Activated CD4-positive, CD25-positive, alpha-beta regulatory T cell (primary cell): ENCODE measurements at places on chromosomes 12 and 14.

DNA sequence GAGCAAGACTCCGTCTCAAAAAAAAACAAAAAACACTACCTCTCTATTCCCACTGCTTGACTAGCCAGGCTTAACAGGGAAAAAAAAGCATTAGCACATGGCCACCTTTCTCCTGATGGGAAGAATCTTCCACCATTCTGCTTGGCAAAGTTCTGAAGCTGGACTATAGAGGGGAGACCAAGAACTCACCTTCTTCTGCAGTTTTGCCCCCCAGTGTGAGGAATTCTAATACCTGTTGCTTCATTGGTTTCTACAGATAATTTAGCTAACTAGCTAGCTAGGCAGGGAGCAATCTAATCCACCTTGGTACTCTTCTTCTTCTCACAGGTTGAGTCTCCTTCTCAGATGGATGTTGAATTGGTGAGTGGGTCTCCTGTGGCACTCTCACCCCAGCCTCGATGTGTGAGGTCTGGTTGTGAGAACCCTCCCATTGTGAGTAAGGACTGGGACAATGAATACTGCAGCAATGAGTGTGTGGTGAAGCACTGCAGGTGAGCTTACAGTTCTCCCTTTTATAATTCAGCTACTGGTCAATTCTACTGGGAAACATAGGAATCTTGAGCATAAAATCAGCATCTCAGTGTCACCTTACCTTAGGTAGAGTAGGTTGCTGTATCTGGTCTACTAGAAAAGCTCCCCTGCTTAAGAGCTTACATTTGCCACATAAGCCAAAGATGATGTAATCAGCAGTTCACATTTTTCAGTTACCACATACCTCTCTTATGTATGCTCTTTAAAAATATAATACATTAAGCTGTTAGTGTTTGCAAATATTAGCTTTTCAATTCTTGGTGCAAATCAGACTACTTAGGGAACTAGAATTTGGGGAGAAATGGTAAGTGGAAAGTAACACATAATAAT is 16.0 kb downstream of the METTL3 start:
- no peak for DNase-seq

DNA sequence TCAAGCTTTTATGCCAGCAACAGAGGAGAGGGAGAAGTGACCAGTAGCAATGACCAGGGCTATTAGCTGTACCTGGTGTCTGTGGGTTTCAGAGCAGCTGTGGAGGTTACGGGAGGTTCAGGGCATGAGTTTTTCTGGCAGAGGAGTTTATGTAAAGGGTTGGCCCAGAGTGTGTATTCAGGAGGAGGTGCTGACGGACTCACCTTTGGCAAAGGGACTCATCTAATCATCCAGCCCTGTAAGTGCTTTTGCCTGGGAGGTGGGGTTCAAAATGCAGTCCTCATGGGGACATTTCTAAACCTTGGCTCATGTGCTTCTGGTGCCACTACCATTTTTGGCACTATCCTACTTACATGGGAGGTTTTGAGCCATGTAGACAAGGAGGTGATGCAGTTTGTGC is 95.3 kb downstream of the DAD1 start:
- no peak for DNase-seq

- no peak for DNase-seq
These were observed 89.6 kb downstream of the TTC7B start for GRCh38 chr14:90726656-90727055.

GRCh38 chr14:69882915-69883314 is 3.7 kb downstream of the SMOC1 start:
- no peak for DNase-seq

- DNase-seq = no peak
These were observed 162.8 kb downstream of the RGS6 start for GRCh38 chr14:72094844-72095582.

DNA sequence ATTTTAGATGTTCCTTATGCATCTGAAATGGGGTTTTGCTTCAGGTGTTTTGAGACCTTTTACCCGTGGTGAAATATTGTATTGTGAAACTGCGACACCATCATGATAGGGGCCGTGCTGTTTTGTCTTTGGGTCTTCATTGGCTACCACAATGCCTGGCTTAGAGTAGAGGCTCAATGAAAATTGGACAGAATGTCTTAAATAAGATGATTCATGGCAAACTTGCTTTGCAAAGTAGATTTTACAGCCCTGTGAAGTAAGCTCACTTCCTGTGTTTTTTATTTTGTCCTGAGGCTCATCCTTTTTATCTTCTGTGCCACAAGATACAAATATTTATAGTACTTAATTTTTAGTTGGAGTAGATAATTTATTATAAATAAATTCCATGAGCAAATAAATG is 111.3 kb upstream of the FRMD6 start:
- DNase-seq = no peak

DNA sequence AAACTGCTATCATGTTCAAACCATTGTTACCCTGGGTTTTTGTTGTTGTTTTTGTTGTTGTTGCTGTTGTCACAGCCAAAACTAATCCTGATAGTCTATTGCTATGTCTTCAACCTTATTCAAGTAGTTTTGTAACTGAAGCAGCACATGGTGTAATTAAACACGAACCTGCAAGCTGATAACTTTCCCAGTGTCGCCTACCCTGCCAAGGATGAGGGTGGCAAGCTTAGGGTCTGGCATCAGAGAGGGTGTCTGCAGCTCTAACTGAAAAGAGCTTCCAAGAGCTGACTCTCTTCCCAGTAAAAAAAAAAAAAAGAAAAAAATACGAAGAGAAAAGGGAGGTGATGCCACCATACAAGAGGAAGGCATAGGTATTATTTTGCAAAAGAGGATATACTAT is 86.3 kb upstream of the BCL2L14 start:
- no peak for DNase-seq

DNA sequence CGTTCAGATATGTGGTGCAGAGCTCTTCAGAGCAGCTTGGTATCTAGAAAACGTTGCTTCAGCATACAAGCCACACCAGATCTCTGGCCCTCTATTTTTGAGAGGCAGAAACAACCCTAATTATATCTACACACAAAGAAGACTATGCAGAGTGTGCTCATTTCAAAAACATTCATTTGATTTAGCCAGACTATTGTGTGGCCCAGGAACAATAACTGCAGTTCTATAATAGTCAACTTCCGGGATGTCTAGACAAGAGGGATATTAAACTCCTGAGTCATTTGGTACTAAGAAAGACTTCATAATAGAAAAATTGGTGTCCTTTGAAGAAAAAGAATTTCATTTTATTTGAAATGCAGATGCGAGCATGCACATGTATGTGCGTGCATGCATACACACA is 153.8 kb downstream of the PELI2 start:
- DNase-seq = no peak

- no peak for DNase-seq
These were observed 1283.2 kb downstream of the TMEM121 start for GRCh38 chr14:106809615-106810014.

DNA sequence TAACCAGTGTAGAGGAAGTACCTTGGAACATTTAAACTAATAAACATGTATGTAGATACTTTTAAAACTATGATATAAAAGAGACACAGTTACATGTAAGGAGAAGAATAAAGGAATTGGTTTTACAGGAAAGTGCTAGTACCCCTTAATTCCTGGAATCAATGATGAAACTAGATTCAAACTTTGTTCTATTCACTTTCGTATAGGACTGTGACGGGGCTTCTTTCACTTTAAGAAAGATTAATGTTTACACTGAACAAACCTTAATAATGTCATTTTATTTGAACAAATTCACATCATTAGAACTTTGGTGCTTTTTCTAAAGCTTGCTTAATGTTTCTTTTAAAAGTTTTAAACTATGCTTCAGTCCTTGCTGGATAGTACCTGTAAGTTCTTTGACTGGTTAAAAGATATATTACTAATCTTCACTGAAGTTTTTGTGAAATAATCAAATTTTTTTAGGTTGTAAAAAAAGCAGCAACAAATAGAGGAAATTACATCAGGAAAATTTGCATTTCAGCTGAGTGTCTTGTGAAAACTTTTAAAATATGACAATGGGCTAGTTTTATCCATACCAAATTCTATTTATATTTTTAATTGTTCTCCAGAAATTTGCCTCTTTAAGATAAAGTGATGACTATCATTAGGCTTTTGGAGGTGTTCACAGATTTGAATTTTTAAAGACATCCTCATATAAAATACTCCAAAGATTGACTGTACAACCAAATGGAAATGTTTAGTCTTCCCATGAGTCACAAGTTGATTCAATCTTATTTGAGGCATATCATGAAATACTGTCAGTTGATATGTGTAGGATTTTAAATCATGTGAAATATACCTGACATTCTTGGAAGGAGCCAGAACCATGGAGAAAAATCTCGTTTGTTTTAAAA is 36.2 kb downstream of the PAPOLA start:
- DNase-seq = no peak

- DNase-seq = no peak
These were observed 11.4 kb downstream of the SLC15A5 start for GRCh38 chr12:16266085-16266484.

GRCh38 chr12:124346425-124347168 is 51.7 kb downstream of the RFLNA start:
- no peak for DNase-seq

GRCh38 chr14:71566276-71566675 is 366.0 kb upstream of the RGS6 start:
- DNase-seq = no peak

- DNase-seq = no peak
These were observed 13.0 kb upstream of the NUDT14 start for GRCh38 chr14:105193916-105194782.

- no peak for DNase-seq
These were observed 224.3 kb downstream of the GXYLT1 start for GRCh38 chr12:41920355-41920754.

- DNase-seq = no peak
These were observed 4.0 kb upstream of the C1R start for GRCh38 chr12:7096006-7096932.

- DNase-seq = no peak
These were observed 20.5 kb downstream of the KERA start for GRCh38 chr12:91037276-91037675.

GRCh38 chr12:128385736-128386135 is 118.8 kb downstream of the TMEM132C start:
- DNase-seq = no peak

DNA sequence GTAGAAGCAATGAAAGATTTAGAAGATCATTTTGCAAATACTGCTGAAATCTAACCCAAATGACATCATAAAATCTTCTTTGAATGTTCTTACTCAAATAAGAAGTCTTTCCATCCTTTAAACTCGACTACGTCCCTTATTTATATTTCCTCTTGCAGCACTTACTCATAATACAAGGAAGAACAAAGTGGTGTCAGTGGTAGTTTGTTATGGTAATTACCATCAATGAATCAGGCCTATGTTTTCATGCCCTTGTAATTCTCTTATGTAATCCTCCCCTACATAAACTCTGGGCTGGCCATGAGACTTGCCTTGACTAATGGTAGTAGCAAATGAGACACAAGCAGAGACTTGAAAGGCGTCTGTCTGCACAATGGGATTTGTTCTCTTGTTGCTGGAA is 17.0 kb downstream of the EEA1 start:
- DNase-seq = no peak

DNA sequence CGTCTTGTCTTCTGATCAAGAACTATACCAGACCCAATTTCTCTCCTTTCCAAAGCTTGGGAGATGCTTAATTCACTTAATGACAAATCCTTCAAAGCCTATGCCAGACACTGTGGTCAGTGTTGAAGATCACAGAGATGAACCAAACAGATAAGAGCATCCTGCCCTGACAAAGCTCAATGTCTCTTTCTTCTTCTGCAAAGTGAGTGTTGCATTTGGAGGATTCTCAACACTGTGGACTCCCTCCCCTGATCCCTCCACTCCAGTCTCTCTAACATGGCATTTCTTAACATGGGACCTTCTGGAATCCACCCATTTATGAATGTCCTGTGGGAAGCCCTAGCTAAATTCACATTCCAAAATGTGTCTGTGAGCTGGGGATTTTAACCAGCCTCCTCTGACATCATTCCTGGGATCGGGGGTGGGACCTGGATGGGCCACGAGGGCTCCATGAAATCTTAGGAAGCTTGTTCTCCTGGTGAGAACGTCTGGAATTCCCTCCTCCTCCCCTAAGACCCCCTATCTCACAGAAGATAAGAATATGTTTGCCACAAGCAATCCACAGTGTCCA is 20.3 kb downstream of the SYNE3 start:
- DNase-seq = no peak

DNA sequence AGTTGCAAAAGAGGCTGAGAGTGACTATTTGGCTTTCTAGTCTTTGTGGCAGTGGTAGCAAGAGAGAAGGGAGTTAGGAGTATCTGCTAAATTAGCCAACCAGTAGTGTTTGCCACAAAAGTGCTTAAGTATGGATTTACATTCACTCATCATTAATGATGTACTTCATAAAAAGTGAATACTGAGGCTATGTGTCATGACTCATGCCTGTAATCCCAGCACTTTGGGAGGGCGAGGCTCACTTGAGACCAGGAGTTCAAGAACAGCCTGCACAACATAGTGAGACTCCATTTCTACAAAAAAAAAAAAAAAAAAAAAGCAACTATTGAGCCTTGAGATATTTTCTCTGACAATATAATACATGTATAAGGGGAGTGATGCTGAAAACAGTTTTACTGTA is 36.8 kb downstream of the CCDC177 start:
- no peak for DNase-seq

DNA sequence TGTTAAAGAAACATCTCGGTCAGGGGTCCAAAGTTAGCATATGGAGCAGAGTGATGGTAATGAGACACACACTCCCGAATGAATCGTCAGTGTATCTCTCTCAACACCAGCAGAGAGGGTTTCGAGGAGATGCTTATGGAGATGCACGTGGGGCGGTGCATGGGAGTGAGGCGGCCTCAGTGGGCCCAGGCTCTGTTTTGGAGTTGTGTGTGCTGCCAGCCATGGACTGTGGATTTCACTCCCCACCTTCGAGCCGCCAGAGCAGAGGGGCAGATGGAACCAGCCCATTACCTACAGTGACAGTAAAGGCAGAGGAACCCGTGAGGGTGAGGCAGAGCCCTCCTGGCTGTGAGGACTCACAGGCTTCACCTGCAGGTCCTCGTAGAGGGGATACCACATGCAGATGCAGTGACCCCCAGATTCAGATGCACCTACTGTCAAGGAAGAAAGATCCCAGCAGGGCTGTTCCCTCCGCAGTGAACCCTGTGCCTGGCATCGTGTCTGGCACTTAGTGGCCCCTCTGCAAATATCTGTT is 68.2 kb downstream of the WDR20 start:
- no peak for DNase-seq

DNA sequence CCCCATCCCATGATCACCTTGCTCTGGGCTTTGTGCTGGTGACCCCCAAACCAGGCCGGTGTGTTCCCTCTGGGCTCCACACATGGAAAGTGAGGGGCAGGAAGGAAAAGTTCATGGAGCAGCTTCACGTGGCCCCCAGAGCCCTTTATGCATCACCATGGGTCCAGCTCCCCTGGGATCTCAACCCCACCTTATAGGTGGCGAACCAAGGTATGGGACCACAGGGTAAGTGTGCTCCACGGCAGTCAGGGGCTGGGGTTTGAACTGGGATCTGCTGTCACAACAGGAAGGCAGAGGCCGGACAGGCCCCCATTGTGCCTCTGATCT is 7.4 kb upstream of the BEGAIN start:
- no peak for DNase-seq

DNA sequence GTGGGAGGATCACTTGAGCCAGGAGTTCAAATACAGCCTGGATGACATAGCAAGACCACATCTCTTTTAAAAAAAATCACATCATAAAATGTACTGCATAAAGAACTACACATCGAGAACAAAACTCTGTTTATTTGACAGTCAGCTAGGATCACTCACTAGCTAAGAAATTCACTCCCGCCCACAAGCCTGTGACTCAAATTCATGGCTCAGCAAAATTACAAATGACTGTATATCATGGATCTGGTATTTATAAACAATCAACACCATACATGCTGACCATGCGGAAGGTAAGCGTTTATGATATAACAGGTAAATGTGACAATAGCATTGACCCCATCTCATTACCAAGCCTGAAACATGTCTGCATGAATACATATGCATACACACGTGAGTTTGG is 206.5 kb downstream of the EFCAB11 start:
- DNase-seq = no peak
